Right ventricle myocardium superior (tissue), 1 donor: ENCODE measurements at places on chromosomes 7 and 10. TPM values are rescaled to one million over a fixed set of nuclear protein-coding genes. Genes with fewer than 3 reads are reported as not detected.

KCNH2 gene
- 88.9 TPM for total RNA-seq

FOXI2 gene
- not detected for total RNA-seq

LRRC4 gene
- 1.9 TPM for total RNA-seq

TMEM139 gene
- total RNA-seq, result 16.1 TPM

CACNA2D1 gene
- total RNA-seq, result 38.5 TPM

ERVW-1 gene
- total RNA-seq, result not detected

SAP25 gene
- total RNA-seq, result 0.54 TPM

LRRN3 gene
- 14.8 TPM for total RNA-seq

CPEB3 gene
- total RNA-seq, result 14.4 TPM

UPP1 gene
- total RNA-seq, result 20.3 TPM

DNA sequence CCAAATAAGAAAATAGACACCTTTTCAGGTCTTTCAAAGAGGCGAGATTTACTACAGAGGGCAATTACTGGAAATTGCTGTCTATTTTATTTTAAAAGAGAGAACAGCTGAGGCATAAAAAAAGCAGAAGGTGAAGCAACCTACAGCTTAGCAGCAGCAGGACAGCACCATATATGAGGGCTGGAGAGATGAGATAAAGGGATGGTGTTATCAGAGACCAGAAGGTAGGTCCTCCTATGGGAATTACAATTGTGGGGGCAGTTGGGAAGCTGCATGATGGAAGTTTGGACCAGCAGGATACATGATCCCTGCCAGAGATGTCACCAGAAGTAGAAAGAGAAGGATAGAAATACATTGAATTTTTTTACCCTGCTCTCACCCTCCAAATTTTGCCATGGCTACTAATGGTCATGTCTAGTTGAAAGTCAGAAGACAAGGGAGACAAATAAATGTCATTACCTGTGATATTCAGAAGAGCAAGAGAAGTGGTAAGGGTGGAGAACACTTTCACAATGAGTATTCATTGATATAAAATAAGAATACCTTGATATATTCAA, 77.2 kb upstream of the CALCR start:
- DNase-seq, result no peak

- DNase-seq, result no peak
Observed at GRCh38 chr7:127706766-127707165, 54.8 kb downstream of the SND1 start.

GRCh38 chr7:30699706-30700495, 17.6 kb upstream of the CRHR2 start:
- no peak for DNase-seq

- no peak for DNase-seq
Observed at GRCh38 chr10:5453749-5454489, 41.6 kb downstream of the NET1 start.

DNA sequence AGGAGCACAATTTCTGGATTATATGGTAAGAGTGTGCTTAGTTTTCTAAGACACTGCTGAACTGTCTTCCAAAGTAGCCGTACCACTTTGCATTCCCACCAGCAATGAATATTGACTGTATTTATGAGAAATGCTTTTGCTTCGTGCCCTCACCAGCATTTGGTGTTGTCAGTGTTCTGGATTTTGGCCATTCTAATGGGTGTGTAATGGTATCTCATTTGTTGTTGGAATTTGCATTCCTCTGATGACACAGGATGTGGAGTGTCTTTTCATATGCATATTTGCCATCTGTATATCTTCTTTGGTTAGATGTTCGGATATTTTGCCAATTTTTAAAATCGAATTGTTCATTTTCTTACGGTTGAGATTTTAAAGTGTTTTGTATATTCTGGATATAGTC, 558.5 kb upstream of the FZD8 start:
- DNase-seq, result no peak

GRCh38 chr10:106043863-106044262, 1120.6 kb downstream of the SORCS1 start:
- DNase-seq, result no peak

GRCh38 chr7:98295467-98296192, 14.1 kb downstream of the BRI3 start:
- DNase-seq, result no peak

DNA sequence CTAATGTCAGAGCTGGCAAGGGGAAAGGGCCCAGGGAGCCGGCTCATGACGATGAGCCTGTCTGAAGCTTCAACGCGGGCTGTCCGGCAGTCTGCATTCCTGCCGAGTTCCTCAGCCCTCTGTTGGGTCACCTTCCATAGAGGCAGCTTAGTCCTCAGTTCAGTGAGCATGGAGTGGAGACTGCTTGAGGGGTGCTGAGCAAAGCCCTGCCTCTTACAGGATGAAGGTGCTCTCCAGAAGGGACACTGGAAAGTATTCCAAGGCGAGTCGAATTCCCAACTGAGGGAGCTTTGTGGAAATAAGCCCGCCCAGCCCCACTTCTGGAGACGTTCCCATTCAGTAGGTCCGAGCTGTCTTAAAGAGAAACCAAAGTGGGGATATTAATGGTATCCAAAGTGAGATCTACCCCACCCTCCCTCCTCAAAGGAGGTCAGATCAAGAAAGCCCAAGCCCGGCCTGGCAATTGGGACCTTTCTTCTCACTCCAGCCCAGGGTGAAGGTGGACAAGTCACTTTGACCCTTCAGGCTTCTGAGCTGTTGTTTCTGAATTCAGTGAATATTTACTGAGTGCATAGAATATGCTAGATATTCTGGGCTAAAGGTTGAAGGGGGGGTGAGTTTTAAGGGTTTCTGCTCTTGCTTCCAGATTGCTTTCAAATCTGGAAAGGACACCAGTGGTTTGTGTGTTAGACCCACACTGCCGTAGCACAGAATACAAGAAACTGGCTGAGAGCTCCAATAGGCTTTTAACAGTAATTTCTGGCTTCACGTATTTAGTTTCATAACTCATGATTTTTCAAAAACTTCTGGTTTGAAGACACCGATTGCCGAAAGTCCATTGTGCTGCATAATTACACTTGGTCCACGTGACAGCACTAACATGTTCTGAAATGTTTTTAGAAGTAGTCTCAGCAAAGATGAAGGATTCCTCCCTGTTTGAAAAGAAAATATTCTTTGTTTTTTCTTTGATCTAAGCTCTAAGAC, 3.5 kb downstream of the EGFR start:
- no peak for DNase-seq

- no peak for DNase-seq
Observed at GRCh38 chr7:130894909-130895750, 161.1 kb upstream of the KLF14 start.

GRCh38 chr7:1318051-1318450, 85.4 kb downstream of the UNCX start:
- DNase-seq, result peak; percentile 10

DNA sequence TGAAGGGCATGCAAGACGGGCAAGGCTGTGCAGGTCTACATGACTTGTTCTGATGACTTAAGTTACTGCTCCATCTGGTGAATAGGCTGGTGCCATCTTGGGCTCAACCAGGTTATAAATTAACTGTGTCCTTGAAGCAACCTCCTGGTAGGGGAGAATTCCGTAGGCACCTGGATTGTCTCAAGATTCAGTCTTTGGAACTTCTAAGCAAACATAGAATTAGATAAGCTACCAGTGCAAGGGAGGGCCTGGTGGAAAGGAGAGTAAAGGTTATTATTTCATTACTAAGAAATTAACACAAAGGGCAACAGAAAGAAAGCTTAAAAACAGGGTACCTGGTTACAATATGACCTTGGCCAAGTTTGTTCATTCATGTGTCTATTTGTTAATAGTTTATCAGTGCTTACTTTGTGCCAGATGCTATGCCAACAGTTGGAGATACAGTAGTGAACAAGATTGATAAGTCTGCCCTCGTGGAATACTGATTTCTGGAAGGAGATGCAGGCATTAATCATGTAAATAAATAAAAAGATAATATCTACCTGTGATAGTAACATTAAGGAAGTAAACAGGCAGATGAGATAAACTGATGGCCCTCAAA, 107.0 kb upstream of the PALS2 start:
- DNase-seq, result no peak

DNA sequence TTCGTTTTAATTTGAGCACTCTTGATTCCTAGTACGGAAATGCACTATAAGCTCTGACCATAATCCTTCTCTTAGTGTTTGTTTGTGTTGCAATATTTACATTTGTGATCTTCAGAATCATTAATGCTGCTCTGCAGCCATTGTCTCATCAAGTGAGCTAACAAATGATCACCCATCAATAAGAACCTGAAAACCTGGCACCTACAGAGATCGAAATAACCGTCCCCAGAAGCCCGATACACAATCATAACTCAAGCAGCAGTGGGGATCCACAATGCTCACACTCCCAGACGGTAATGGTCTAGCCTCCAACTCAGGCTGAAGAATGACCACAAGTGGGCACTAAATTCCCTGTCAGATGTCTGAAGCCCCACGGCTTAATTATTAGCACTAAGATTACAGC, 156.0 kb upstream of the NFE2L3 start:
- no peak for DNase-seq

DNA sequence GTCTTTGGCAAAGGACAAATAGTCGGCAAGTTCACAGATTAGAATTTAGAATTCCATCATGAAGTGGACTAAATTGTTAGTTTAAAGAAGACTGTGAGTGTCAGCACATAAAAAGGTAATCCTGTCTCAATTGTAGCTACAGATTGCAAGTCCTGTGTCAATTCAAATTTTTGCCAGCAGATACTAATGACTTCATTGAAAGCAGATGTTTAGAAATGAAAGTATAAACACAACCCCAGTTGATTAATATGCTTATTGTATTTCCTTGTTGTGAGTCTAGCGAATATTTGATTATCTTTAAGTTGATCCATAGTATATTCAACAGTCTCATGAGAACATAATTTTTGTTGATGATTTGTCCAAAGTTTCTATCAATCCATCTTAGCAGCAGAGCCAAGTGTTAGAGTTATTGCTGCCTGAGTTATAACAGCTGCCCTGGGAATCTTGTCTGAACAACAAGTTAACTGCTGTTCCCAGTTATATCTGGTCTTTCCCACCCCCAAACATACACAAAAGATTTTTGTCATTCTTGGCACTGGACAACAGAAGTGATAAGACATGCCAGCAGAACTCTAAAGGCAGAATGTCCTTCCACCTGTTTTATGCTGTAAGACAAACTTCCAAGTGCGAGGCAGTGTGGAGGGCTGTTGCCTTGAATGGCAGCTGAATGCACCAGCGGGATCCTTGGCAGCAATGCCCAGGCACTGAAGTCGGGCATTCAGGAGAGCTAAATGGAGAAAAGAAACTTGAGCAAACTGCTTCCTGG, 21.3 kb upstream of the HERPUD2 start:
- DNase-seq, result peak; percentile 44

DNA sequence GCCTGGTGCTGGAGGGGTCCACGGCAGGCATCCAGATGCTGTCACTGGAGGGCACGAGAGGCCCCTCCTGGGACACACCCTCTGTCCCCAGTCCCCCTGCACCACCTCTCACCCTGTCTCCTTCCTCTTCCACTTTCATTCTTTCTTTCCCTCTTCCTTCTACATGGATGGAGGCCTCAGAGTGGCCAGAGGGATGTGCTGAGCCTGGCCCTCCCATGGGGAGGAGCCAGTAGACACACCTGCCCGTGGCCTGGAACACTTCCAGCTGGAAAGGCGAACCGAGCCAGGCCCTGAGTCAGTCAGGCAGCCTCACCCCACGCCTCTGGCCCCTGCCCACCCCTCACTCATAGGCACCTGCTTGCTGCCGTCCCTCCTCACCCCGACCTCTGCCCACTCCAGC, 55.9 kb upstream of the MXI1 start:
- DNase-seq, result no peak

GRCh38 chr7:10643545-10643944, 330.1 kb upstream of the PHF14 start:
- DNase-seq, result no peak

GRCh38 chr10:76453332-76453731, 1021.9 kb downstream of the LRMDA start:
- DNase-seq, result no peak

DNA sequence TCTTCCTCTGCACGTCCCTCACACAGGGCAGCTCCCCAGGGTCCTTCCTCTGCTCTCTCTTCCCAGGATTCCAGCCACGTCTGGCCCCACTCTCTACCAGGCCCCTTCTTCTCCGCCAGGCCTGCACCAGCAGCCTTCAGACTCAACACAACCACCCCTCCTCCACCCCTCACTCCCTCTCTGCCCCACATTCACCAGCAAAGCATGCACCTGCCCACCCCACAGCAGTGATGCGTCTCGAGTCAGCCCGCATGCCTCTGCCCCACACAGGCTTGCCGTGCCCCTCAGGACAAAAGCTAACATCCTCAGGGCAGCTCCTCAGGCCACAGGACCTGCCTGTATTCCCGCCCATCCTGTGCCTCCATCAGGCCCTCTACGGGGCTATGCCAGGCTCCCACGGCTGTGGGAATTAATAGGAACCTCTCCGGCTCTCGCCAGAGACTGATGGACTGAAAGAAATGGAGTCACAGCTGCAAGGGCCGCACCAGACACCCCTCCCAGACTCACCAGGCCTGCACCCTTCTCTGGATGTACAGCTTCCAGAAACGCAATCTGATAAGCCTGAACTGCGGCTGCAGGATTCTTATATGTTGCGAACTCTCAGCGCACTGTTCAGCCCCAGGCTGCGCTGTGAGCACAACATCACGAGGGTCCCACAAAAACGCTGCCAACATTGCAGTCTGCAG, 100.1 kb downstream of the CYTH3 start:
- no peak for DNase-seq

DNA sequence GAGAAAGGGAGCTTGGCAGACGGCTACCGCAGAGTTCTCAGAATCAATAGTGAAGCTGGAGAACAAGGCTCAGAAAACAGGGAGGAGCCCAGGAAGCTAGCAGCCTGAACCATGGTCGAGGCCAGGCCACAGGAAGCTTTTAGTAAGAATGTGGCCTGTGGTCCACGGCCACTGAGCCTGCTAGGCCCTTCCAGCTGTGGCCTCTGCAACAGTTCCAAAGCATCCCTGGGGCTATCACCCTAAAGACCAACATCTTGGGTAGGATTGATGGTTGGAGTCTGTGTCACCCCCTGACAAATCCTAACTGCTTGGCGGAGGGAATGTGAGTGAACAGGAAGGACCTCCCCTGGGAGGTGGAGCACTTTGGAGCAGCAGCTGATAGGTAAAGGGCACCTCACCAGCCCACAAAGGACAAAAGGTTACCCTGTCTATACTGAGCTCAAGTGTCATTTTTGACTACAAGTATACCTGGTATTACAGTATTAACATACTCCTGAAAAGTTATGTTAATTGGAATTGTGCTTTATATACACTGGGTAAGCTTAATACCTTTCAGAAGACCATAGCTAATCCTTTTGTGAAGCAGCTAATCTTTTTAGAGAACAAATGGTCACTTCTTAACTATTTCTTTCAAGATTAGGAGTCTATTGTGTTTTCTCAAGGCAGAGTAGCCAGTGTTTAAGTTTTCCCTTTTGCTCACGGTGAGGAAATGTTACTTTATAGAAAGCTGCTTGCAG, 18.7 kb downstream of the PTPRE start:
- DNase-seq, result no peak
